ENCODE measurements at places on chromosomes 2 and 18. TPM values are rescaled to one million over a fixed set of nuclear protein-coding genes. Genes with fewer than 3 reads are reported as not detected.

The CRYGC gene
- not detected for total RNA-seq

The TLX2 gene
- total RNA-seq = 3.8 TPM

The GBX2 gene
- total RNA-seq = not detected

The APOB gene
- total RNA-seq = not detected

The THAP4 gene
- total RNA-seq = 94.8 TPM

The SLC9A4 gene
- total RNA-seq = 0.85 TPM

The CYS1 gene
- 0.43 TPM for total RNA-seq

The KIAA2012 gene
- total RNA-seq = not detected

The LBX2 gene
- total RNA-seq = 0.76 TPM

The PLEKHB2 gene
- total RNA-seq = 46.2 TPM

The IL1A gene
- 0.55 TPM for total RNA-seq
